ENCODE measurements at places on chromosomes 5 and 9. TPM values are rescaled to one million over a fixed set of nuclear protein-coding genes. Genes with fewer than 3 reads are reported as not detected.

The PCDHB7 gene
- total RNA-seq, result 0.66 TPM

GRCh38 chr5:135986891-135987401 is 32.2 kb upstream of the LECT2 start:
- H3K4me3 ChIP-seq, result no peak overlapping the region
- H3K27me3 ChIP-seq, result no peaks in the 10 kb centered on the region
- no peak for DNase-seq
- H3K4me1 ChIP-seq, result no peaks in the 10 kb centered on the region

- DNase-seq, result no peak
- no peaks in the 10 kb centered on the region for H3K27me3 ChIP-seq
- no peak overlapping the region for H3K27ac ChIP-seq
- H3K4me3 ChIP-seq, result no peak overlapping the region
- no peaks in the 10 kb centered on the region for H3K36me3 ChIP-seq
- no peaks in the 10 kb centered on the region for H3K4me1 ChIP-seq
Measured at GRCh38 chr5:160694896-160695295, 157.1 kb downstream of the ATP10B start.

- H3K4me1 ChIP-seq, result peaks cover 59% of the 10 kb centered on the region
- peak overlapping the region; percentile 97 for H3K4me3 ChIP-seq
- no peaks in the 10 kb centered on the region for H3K27me3 ChIP-seq
- DNase-seq, result peak; percentile 89
- no peaks in the 10 kb centered on the region for H3K36me3 ChIP-seq
- H3K27ac ChIP-seq, result no peak overlapping the region
Measured at GRCh38 chr5:40688127-40688761, 8.5 kb downstream of the PTGER4 start.

DNA sequence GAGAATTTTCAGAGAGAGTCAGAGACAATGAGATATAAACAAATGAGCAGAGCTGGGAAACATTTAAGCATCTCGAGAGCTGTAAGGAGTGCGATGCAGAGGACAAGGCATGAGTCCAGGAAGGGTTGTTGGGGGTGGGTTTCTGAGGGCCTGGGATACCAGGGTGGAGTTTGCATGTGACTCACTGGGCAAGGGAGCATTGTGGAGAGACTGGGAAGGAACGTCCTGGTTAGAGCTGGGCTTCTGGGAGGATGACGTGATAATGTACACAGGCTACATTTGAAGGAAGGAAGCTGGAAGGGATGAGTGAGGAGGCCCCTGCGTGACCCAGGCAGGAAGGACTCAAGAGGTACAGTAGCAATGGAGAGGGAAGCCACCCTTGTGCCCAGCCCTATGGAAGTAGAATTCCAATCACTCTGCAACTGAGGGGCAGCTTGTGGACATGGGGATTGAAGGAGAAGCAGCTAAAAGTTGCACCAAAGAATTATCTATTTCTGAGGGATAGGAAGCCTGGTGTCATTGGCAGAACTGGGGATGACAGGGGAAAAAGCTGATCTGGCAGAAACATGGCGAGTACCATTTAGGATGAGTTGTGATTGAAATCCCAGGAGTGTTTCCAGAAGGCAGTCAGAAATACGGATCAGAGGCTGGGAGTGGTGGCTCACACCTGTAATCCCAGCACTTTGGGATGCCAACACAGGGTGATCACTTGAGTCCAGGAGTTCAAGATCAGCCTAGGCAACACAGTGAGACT is 59.3 kb upstream of the AFAP1L1 start:
- no peak for DNase-seq
- no peaks in the 10 kb centered on the region for H3K27me3 ChIP-seq
- H3K4me1 ChIP-seq, result peaks cover 55% of the 10 kb centered on the region
- H3K36me3 ChIP-seq, result peaks cover 3% of the 10 kb centered on the region
- H3K27ac ChIP-seq, result no peak overlapping the region

DNA sequence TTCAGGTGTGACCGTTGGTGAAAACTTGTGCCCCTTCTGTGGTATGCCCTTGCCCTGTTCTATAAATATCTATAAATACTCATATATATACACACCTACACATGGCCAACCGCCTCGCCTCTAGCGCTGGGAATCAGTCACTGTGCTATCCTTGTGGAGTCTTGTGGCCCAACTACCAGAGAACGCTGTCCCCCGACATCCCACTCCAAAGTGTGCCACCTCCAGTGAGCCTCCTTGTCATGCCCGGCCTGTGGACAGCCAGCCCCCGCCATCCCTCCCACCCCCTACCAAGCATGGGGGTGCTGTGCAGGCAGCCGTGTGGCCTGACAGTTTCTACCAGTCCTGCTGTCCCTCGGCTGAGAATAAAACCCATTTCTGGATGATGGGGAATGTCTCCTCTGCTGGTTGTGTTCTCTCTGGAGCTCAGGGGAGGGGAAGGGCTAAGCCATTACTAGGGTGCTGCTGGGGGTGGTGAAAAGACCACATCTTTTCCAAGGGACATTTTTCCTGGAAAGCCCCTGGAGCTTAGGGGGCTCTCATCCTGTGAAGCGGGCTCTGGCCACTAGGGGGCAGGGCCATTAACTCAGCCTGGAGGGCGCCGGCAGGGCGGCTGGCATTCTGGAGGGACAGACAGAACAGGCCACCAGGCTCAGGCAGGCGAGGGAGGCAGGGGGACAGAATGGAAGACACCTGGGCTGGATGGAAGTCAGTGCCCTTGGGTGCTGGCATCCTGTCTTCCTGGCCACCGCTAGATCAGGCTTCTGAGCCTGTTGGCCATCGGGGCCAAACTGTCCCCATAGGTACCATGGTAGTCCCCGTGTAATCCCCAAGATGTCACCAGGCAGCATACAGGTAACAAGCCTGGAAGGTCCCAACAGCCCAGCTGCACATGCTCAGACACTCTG is 20.7 kb downstream of the GOLGA2 start:
- DNase-seq, result peak; percentile 49
- no peak overlapping the region for H3K27ac ChIP-seq
- H3K27me3 ChIP-seq, result peaks cover 8% of the 10 kb centered on the region
- no peak overlapping the region for H3K4me3 ChIP-seq

The KCNIP1 gene
- not detected for total RNA-seq

The NR4A3 gene
- total RNA-seq, result 19.8 TPM

DNA sequence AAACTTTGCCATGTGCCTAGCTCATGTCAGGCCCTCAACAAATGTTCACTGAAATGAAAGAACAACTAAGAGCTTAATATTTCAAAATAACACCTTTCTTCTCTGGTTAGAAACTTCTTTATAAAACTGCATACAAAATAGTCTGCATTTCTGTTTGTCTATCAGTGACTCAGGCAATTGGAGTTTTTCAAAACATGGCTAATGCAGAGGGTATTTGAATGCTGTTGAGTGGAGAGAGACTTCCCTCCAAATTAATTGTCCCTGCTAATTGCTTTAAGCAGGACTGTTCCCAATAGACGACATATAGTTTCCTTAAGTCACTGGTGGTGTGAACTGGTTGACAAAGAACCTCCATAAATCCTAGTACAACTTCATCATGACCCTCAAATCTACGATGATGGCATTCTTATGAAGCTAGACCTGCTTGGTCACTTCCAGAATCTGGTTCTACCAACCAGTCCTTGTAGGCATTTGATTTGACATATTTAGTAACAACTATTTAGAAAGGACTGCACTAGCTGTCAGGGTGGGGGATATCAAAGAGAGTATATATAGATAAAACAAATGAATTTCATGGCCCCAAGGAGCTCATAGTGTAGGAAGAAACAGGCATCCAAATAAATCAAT is 84.5 kb downstream of the PRLR start:
- H3K27me3 ChIP-seq, result no peaks in the 10 kb centered on the region
- H3K36me3 ChIP-seq, result no peaks in the 10 kb centered on the region
- DNase-seq, result no peak

GRCh38 chr9:129701549-129701948 is 36.1 kb downstream of the PRRX2 start:
- DNase-seq, result no peak
- H3K4me3 ChIP-seq, result no peak overlapping the region
- no peaks in the 10 kb centered on the region for H3K36me3 ChIP-seq
- H3K27ac ChIP-seq, result no peak overlapping the region
- H3K4me1 ChIP-seq, result peaks cover 13% of the 10 kb centered on the region
- peaks cover 41% of the 10 kb centered on the region for H3K27me3 ChIP-seq

DNA sequence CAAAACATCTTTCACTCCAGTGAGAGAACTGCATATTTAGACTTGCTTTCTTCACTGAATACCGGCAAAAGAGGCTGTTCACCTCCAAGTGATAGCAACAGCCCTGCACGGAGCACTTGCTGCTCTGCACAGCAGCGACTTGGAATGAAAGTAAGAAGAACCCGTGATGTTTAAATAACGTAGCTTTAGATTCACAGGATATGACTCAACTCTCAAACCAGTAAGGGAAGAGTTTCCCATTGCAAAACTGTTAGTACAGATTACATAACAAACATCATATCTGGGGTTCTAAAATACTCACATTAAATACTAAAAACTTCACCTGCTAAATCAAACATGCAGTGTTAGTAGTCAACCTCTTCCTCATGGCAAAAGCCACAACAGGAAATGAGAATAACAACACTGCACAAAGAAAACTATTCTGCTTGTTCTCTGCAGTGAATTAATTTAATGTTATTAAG is 203.4 kb downstream of the MCTP1 start:
- no peaks in the 10 kb centered on the region for H3K4me1 ChIP-seq
- H3K4me3 ChIP-seq, result peak overlapping the region; percentile 50
- no peaks in the 10 kb centered on the region for H3K36me3 ChIP-seq

Data from heart right ventricle (tissue), 16 donors.